Hematopoietic multipotent progenitor cell treated with erythropoietin and hydrocortisone succinate and interleukin-3 and kit ligand, for 6 days (in vitro differentiated cells): ENCODE measurements at places on chromosomes 16 and 17.

GRCh38 chr16:79404571-79404970, 196.0 kb downstream of the MAF start:
- DNase-seq, result no peak

- no peak for DNase-seq
Observed at GRCh38 chr16:83266848-83267553, 540.8 kb upstream of the HSBP1 start.

- peak; percentile 15 for DNase-seq
Observed at GRCh38 chr17:6476810-6477179, 32.5 kb downstream of the PIMREG start.

DNA sequence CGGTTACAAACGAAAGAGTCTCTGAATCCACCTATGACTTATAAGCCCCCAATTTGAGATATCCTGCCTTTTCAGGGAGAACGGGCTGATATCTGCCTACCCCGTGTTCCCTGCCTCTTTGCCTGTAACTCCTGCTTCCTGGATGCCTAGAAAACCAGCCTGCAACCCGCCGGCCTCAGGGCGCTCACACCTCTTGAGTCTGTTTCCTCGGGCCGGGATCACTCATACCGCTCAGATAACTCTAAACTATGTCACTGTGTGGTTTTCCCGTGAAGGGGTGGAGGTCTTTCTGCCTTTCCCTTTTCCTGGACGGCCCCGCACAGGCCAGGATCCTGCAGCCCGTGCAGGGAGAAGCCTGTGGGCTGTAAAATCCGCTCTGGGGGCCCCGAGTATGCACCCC, 10.4 kb downstream of the RPUSD1 start:
- DNase-seq, result no peak

DNA sequence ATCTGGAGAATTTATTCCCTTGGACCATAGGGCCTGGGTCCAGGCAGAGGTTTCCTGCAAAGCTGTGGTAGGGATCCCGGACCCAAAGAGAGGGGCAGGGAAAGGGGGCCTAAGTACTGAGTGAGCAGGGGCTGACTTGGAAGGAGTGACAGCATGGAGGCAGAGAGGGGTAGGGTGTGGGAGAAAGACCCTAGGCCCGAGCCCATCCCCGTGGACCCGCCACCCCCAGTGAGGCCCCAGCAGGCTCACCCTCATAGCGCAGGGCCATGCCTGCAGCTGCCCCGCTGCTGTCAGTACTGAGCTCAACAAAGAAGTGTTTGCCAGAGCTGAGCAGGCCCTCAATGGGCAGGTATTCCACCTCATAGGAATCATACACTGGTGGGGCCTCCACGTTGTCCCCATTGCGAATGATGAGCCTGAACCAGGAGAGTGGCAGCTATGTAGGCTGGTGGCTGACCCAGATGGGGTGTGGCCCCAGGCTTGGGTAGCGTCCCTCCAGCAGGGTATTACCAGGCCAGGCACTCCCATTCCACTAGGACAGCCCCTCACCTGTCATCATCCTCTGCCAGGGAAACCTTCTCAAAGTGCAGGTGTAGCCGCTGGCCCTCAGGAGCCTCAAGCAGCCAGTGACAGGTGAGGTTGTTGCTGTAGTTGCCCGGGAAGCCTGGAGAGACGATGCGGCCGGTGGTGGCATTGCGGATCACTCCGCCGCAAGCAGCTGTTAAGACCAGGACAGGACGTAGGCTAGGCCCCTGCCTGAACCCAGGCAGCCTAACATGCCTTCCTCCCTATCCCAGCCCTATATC, 9.1 kb upstream of the PHF12 start:
- DNase-seq, result no peak

GRCh38 chr16:8262299-8262698, 328.0 kb downstream of the TMEM114 start:
- DNase-seq, result no peak

GRCh38 chr16:3234543-3234856, 458 bp downstream of the ZNF200 start:
- no peak for DNase-seq

- DNase-seq, result no peak
Observed at GRCh38 chr17:16273929-16274339, 56.9 kb downstream of the PIGL start.
